ENCODE measurements at places on chromosomes 12 and 14.

- DNase-seq: no peak
Observed at GRCh38 chr12:91043408-91043807, 14.4 kb downstream of the KERA start.

GRCh38 chr12:5165296-5165970 is 121.8 kb downstream of the KCNA5 start:
- no peak for DNase-seq

DNA sequence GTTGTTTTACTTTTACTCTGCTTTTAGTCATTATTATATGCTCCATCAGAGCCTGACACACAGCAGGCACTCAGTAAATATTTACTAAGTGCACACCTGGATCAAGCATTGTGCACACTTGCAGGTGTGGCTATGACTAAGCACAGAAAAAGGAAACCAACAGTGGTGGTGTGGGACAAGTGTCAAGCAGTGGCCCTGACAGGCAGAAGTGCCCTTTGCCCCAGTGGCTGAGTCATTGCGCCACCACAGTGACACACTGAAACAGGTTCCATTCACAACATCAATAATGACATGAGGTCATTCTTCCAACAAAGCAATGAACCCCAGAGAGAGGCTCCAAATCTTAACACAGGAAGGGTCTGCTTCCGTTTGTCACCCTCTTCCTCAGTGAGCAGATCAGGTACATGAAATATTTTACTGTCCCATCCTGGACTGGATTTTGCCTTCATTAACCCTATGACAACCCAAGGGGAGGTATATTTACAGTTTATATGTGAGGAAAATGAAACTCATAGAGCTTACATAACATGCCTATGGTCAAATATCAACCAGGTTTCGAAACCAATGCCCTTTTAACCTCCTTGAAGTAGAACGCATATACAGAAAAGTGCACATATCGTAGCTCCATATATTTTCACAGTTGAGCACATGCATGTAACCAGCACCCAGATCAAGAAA is 82.6 kb upstream of the GTF2A1 start:
- peak; percentile 35 for DNase-seq

GRCh38 chr12:108568338-108569154 is 6.2 kb downstream of the ISCU start:
- peak; percentile 49 for DNase-seq

- DNase-seq: no peak
Observed at GRCh38 chr12:57031138-57031725, 14.9 kb upstream of the TAC3 start.

GRCh38 chr14:70723276-70723675 is 81.6 kb downstream of the TTC9 start:
- DNase-seq: no peak

GRCh38 chr14:99790201-99790977 is 2.8 kb upstream of the EML1 start:
- no peak for DNase-seq

GRCh38 chr12:65962921-65963861 is 138.9 kb downstream of the HMGA2 start:
- DNase-seq: peak; percentile 23

DNA sequence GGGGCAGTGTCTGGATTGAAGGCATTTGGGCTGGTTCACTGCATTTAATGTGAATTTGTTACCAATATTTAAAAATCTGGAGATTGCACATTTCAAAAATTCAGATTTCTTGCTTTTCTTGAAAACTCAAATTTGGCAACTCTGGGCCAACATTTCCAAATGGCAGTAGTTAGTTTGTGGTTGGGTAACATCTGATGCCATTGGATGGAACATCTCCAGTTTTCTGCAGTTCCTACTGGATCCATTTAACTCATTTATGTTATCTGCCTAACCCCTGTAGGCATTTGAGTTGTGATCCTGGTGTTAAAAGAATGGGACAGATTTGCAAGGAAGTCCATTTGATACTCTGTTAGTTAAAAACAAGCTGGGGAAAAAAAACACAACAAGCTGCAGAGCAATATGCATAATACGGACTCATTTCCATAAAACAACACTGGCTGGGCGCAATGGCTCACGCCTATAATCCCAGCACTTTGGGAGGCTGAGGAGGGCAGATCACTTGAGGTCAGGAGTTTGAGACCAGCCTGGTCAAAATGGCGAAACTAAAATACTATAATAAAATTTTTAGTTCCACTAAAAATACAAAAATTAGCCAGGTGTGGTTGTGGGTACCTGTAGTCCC is 7.9 kb downstream of the EIF2B2 start:
- no peak for DNase-seq

DNA sequence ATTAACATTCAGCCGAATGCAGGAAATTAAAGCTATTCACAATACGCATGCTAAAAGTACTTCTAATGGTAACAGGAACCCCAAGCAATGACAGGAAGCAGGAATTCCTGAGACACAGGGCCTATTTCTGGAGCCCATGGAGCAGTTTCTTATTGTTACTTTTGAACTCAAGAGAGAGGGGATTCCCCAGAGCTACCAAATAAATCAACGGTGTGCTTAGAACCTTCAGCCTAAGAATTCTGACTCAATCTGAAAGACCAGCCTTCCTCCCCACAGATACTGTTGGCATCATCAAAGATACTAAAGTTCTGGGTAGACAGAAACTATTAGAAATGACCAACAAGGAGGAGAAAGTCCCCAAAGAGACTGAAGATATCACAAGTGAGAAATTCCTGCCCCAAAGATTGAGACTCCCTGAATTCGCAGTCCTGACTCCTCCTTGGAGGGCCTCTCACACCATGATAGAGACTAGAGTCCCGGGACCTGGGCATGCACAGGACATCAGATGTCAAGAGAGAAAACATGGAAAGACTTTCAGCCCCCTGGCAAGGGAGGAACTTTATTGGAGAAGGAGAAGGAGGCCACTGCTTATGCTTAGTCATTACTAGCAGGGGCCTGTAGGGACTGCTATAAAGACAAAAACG is 32.7 kb downstream of the RTRAF start:
- DNase-seq: no peak

DNA sequence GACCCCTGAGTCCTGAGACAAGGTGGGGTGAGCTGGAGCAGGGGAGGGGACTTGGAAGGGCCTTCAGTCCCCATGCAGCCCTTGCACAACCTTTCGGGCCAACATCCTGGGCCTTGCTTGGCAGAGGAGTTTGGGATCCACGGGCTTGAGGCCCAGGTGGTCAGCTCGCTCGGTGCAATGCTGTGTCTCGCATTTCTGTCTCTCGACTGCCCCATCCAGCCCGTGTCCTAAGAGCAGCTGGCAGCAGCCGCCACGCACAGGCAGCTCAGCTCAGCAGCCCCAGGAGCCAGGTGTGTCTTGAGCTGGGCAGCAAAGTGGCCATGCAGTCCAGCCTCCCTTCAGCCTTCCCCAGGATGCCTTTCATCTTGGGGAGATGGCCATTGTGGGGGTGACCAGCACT is 10.8 kb downstream of the PACS2 start:
- DNase-seq: no peak

- DNase-seq: peak; percentile 29
Observed at GRCh38 chr14:67541448-67542387, 8.6 kb downstream of the PLEKHH1 start.

DNA sequence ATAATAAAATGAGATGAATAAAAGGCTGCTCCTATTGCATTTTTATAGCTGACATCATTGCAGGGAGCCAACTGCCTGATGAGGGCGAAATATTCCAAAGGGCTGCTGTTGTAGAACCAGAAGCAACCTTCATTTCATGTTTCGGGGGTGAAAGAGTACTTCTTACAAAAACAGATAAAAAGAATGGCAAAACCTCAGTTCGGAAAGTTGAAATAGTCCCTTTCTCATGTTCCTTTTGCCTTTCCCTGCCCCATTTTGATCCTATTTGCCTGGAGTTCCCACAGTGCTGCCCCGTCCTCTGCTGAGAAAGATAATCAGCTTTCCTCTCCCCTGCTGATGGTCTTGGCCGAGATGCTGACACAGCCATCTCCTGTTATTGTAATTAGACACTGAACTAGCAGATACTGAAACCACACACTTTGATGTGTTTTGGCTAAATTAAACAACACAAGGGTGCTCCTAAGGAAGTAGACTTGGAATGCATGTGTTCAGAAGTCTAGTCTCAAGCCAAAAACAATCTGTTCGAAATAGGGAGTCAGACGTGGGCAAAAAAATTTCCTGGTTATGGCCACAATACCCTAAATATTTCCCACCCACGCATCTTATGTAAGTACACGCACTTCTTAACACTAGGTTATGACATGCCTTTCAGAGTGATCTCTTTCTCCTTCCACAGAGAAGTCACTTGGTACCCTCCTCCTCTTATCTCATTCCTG is 117.2 kb downstream of the PPM1H start:
- no peak for DNase-seq

DNA sequence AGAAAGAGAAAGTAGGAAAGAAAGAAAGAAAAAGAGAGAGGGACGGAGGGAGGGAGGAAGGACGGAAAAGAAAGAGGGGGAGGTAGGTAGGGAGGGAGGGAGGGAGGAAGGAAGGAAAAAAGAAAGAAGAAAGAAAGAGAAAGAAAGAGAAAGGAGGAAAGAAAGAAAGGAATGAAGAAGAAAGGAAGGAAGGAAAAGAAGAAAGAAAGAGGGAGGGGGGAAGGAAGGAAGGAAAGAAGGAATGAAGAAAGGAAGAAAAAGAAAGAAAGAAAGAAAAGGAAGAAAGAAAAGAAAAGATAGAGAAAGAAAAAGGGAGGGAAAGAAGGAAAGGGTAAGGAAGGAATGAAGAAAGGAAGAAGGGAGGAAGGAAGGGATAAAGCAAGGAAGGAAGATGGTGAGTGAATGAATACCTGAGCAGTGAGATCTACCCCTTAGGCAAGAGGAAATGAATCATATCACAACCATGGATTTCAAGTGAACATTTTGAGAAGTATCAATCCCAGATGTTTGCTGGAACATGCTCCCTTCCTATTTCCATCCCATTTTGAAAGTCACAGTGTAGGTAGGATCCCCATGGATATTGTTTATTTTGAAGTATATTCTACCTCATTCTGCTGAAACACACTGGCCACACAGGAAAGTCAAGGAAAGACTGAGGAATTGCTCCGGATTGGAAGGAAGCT is 639.4 kb upstream of the TBX3 start:
- DNase-seq: no peak

GRCh38 chr12:48191096-48191495 is 7.7 kb downstream of the CCDC184 start:
- no peak for DNase-seq

GRCh38 chr14:73888971-73889370 is 2.3 kb downstream of the ZNF410 start:
- no peak for DNase-seq

GRCh38 chr12:20450591-20451180 is 82.3 kb downstream of the PDE3A start:
- no peak for DNase-seq

DNA sequence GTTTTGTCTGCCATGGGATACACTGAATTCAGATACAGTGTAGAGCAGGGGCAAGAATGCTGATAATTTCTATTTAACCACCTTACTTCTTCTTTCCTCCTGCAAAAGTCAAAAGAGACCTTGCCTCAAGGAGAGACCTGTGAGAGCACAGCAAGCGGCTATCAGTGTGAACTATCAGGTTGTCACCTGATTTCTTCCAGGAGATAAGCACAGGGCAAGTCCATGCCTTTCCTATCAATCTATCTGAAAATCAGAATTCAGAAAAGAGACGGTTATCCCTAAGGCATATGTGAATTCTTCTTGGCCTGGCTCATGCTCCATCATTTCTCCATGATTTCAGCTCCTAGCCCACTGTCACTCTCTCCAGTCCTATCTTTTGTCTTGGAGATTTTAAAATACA is 128.9 kb upstream of the CCND2 start:
- no peak for DNase-seq

GRCh38 chr12:120759591-120760348 is 34.1 kb downstream of the ACADS start:
- no peak for DNase-seq

DNA sequence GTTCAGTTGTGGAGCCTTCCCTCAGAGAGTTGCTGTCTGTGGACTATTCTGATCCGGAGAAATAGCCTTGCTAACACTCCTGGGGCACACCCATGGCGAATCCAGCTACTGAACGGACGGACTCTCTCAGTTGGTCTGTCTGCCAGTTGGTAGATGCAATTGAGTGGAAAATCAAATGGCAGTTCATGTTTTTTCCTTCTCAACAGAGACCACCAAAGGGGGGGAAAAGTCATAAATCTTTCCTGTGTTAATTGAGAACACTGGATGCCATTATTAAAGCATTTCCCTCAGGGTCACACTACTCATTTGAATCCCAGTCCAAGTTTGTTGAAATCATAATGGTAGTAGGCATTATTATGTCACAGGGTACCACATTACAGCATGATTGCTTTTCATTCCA is 354.3 kb upstream of the FAR2 start:
- DNase-seq: no peak

GRCh38 chr12:6097411-6097810 is 27.1 kb downstream of the VWF start:
- DNase-seq: no peak

DNA sequence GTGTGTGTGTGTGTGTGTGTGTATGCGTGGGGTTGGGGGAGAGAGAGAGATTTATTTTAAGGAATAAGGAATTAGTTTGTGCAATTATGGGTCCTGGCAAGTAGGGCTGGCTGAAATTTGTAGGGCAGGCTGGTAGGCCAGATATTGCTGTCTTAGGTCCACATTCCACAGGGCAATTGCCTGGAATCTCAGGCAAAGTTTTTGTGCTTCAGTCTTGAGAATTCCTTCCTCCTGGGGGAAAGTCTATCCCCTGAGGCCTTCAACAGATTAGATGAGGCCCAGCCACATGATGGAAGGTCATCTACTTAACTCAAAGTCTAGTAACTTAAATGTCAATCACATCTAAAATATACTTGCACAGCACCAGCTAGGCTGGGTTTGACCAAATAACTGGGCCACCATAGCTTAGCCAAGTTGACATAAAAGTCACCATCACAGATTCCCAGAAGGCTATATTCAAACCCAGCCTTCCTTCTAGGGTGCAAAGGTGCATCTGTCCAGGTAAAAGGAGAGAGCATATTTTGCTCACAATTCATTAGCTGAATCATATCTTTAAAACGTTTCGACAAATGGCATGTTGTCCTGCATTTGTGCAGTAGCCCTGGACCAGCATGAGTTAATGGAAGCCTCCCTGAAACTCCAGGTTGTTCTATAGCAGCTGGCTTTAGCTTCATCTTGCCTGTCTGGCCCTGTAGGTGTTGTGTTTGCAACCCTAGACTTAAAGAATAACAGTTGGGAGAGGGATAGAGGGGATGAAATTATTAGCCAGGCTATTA is 63.1 kb downstream of the C14orf132 start:
- DNase-seq: no peak

GRCh38 chr14:51216602-51217001 is 23.4 kb upstream of the TMX1 start:
- DNase-seq: no peak
